Foreskin keratinocyte (primary cell): ENCODE measurements at places on chromosomes 3 and 15.

DNA sequence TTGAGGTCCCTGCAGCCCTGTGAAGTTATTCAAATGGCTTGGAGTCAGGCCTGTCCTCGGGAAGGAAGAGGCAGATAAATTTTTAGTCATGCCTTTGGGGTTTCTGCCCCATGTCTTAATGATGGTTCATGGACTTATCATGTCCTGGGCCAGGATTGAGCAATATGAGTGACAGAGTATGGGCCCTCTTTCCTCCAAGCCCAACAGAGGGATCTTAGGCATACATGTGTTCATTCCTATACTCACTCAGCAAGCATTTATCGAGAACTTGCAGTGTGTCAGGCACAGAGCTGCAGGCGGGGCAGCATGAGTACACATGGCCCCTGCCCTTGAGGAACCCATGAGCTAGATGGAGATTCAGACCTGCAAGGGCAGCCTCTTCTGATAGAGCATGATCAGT is 6.2 kb downstream of the ESYT3 start:
- DNase-seq = peak; percentile 63

DNA sequence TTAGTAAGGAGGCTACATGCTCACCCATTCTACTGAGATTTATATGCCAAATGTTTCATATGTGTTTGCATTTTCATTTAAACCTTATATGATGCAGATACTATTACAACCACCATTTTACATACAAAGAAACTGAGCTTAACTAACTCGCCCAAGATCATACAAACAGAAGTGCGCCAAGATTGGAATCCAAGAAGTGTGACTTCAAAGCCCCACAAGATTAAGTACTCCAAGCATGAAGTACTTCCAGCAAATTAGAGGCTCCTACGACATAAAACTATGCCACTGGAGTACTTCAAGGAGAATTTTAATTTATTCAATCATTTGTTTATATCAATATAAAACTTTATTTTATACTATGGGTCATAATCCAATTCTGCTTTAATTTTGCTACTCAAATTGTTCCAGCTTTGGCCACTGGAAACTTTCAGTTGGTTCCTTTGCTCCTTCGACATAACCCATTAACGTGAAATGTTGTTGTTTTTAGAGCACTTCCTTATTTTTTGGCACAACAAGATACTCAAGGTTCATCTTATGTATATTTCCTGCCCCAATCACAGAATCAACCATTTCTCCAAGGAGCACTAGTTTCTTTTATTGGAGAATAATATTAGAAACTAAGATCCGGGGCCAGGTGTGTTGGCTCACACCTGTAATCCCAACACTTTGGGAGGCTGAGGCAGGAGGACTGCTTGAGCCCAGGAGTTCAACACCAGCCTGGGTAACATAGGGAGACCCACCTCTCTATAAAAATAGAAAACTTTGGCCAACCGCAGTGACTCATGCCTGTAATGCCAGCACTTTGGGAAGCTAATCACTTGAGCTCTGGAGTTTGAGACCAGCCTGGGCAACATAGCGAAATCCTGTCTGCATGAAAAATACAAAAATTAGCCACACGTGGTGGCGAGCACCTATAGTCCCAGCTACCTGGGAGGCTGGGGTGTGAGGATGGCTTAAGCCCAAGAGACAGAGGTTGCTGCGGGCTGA is 10.4 kb downstream of the INO80 start:
- DNase-seq = no peak

DNA sequence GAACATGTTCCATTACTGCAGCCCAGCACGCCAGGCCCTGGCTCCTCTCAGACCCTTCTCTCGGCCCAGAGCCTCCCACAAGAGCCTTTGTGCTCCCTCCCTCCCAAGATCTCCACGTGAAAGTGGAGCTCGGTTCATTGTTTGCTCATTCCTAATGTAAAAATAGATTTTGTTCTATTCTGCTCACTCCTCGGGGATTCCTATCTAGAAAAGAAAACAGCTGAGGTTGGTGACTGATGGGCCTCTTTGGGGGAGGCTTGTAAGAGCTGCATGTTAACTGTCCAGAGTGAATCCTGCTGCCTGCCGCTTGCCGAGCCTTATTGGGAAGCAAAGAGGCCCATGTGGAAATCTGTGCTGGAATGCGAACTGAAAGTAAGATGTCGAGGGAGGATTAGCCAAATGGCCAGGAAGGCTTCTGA is 267.1 kb downstream of the LRTM1 start:
- no peak for DNase-seq

- no peak for DNase-seq
These were observed 45.7 kb downstream of the EXOG start for GRCh38 chr3:38541806-38542205.

DNA sequence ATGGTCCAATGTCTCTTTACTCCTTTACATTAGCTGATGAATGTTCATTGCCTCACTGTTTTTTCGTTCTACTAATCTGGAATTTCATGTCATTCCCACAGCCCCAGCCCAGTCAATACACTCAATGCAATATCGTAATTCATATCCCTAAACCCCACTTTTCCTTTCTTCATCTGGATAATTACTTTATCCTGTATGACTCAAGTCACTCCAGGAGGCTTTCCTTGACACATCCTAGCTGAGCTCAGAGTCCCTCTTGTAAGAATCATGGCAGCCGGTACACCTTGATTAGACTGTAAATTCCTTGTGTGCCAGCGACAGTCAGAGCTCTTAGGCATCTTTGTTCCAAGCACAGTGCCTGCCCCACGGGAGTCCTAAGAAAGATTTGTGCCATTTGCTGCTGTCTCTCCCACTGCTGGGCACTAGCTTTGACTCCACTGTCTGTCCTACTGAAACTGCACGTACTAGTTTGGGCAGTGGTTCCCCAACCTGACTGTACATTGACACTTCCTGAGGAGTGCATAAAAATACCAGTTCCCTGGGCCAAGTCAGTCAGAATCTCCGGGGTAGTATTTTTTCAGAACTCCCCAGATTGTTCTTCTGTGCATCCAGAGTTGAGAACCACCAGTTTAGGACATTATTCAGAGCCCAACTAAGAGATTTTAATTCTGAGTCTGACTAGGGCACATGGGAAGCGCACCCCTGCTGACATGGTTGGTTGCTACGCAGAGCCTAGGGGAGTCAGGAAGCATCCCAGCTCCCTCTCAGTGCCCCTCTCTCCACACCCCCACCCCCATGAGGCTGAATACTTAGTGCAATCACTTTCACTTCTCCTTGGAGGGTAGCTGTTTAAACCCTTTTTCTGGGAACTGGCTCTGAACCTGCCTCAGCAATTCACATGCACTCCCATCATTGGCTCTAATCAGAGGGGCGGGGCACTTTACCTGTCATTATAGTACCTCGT is 19.5 kb upstream of the C3orf70 start:
- no peak for DNase-seq

DNA sequence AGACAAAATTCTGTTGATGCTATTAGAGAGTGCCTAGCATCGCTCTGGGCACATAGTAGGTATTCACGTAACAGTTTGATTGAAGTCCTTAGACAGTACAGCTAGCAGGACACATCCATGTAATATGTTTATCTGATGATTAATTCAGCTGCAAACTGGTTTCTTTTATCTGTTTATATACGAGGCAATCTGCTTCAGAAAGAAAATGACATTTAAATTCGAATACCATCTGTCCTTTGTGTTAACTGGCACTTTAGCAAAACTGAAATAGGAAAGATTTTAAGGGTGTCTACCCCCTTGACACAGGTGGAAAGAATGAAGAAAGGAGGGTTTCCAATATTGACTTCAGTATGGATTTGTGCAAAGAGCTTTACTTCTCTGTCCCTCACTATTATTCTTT is 192.5 kb downstream of the MFSD1 start:
- DNase-seq = no peak

DNA sequence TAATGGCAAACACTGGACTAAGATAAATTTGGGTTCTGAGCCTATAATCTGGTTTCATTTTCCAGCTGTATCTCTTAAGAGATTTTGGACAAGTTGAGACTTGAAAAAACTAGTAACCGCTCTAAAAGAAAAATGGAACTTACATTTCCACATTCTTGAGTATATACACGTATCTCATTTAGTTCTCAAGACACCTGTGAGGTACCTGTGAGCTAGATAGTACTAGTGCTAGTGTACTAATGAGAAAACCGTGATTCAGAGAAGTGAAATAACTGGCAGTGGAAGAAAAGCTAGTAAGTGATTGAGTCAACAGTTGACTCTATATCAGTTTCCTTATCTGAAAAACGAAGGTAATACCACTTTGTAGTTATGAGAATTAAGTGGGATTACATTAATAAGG is 62.2 kb upstream of the PAQR5 start:
- DNase-seq = peak; percentile 89
